ENCODE measurements at places on chromosomes 7 and 10. TPM values are rescaled to one million over a fixed set of nuclear protein-coding genes. Genes with fewer than 3 reads are reported as not detected.

TMEM26 gene
- total RNA-seq: not detected

FAS gene
- 16.6 TPM for total RNA-seq

SPDYE5 gene
- total RNA-seq: not detected

MGMT gene
- 20.4 TPM for total RNA-seq

NPSR1 gene
- total RNA-seq: not detected

HMX3 gene
- not detected for total RNA-seq

Data from mammary microvascular endothelial cell (primary cell).